ENCODE measurements at places on chromosomes 16 and 17.

DNA sequence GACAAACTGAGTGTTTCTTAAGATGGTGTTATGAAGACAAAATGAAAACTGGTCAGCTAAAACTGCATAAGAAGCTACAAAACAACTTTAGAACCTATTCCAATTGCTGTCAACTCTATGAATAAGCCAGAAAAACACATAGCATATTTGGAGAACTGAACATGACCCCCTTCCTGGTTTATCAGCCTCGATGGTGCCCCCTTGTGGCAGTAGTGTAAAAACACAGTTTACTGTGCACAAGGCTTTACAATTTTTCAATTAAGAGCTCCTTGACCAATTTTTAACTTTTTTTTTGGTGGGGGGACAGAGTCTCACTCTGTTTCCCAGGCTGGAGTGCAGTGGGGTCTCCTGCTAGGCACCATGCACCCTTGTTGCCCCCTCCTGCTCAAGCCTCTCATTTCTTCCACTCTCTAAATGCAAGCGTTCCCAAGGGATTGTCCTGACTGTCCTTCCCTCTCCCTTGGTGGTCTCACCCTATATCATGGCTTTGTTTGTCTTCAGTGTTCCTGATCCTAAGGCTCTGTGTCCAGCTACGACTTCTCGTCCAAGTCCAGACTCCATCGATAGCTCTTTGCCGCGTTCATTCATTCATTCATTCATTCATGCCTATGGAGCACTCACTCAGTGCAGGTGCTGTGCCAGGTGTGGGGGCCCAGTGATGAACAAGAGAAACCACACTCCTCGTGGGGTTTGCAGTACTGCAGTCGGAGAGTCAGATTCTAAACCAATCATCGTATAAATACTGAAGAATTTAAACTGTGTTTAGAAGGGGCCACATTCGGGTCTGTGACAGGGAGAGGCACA, 7.5 kb downstream of the EIF1 start:
- peak; percentile 89 for DNase-seq

- peak; percentile 58 for DNase-seq
Measured at GRCh38 chr16:31052114-31052513, 18.8 kb downstream of the STX4 start.

DNA sequence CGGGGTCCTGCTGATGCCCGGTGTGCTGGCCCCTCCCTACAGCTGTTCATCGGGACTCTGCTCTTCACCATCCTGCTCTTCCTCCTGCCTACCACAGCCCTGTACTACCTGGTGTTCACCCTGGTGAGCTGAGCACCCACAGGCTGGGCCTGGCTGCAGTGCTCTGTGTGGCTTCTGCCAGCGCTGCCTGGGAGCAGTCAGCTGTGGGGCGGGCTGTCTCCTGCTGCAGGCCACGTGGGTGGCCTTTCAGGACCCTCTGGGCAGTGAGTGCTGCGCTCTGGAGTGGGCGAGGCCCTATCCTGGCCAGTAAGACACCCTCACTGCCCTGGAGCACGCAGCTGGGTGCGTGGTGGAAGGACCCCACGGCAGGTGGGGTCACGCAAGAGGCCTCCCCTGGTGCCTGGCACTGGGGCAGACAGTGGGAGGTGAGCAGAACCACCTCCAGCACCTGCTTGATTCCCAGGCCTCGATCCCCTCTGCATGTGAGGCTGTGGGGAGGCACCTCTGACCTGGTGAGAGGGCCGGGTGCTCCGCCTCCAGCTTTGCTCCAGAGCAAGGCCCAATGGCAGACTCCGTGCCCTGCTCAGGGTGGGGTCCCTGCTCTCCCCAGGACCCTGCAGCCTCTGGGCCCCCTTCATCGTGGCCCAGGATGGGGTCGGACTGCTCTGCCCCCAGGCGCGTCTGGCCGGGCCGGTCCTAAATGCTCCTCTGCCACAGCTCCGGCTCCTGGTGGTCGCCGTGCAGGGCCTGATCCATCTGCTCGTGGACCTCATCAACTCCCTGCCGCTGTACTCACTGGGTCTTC, 9.5 kb upstream of the RAB40C start:
- DNase-seq = no peak

- DNase-seq = no peak
Measured at GRCh38 chr17:72865954-72866353, 226.5 kb downstream of the SLC39A11 start.

GRCh38 chr17:74770498-74771318, 5.4 kb downstream of the NAT9 start:
- peak; percentile 54 for DNase-seq

GRCh38 chr16:85112364-85112763, at the start of gene CIBAR2:
Gene CIBAR2, minus strand, starts transcription at chr16:85112472. Its CDS starts 120 bp downstream, at chr16:85112352.
- DNase-seq = no peak

GRCh38 chr16:63230421-63231040, 1194.3 kb upstream of the CDH8 start:
- DNase-seq = no peak

DNA sequence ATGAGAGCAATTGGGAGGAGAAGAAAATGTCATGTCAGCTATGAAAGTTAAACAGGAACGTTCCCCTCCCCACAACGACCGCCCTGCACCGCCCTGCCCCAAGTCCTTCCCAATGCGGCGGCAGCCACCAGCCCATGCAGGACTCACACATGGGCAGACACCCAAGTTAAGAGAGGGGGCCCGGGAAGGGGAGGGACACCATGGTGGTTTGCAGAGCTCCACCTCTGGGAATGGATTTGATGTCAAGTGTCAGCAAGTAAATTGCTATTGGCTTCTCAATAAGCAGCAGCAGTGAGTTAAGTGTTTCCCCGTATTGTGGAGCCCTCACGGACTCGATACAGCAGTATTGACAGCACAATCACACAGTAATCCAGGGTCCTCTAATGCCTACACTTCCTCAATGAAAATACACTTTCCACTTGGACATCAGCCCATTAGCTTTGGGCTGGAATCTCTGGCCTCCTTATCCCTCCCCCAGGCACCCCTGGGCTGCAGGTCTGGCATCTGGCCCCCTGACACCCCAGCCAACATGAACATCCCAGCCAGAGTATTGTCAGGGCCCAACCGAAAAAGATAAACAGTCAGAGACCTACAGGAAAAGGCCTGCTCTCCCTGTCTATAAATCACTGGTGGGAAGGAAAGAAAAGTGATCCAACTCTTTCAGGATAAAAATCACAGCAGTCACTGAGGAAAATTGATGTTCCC, 22.6 kb downstream of the ZFHX3 start:
- no peak for DNase-seq

DNA sequence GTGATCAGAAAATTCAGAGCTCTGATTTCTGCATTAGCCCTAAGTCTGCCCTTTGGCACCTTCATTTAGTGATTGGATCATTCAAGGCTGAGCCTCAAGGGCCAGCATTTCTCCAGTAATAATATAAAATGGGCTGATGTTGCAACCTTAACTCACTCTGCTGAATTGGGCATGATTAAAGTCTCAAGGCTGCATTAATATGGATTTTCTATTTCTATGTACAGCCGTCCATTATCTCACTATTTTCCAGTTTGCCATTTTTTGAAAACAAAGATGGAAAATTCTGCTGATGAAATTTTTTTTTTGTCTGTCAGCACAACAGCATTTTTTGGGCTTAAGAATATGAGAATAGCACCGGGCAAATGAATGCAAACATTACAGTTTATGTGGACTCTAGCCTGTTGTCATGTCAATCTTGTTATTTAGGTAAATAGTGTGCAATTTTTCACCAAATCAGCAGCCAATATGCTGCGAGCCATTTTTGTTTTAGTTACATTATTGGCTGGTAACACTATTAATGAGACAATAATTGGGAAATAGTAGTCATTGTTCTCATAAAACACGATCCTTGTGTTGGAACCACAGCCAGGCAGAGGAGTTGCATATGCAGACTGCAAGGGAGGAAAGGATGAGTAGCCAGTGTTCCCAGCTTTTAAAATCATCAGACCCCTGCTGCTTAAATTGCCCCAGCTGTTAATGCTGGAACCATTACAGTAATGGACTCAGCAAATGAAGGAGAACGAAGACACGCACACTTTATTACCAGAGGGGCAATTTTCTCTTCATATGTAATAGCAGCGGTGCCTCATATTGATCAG, 10.5 kb downstream of the FTO start:
- no peak for DNase-seq

DNA sequence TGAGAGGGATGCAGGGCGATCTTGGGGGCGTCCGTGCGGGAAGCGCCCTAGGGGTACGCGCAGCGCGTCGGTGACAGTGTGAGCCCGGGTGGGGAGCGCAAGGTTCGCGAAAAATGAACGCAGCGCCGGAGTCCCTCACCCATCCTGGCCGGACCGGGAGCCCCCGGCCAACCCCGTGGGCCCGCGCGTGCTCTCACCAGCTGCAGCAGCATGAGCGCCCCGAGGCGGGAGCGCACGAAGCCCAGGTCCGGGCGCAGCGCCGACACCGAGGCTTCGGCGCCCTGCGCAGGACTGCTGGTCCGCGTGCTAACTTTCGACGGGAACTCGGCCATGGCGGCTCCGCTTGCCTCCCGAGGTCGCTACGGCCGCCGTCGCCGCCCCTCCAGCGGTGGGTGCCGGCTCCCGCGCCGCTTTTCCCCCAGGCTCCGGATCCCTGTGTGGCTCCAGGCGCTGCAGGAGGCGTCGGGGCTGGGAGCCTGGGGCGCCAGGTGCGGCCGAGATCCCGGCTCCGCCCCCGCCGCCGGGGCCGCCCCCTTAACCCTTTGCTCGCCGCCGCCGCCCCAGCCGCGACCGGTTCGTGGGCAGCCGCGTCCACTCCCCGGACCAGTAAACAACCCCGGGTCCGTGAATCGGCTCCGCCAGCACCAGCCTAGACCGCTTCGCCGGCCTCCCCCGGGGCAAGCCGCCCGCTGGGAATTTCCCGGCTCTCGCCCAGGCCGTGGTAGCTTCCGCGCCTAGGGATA, at the start of gene PLLP:
Gene PLLP, minus strand, starts transcription at position 464 of the 743 bp plus-strand sequence. Its CDS starts 132 bp downstream, at position 332.
- DNase-seq = no peak

DNA sequence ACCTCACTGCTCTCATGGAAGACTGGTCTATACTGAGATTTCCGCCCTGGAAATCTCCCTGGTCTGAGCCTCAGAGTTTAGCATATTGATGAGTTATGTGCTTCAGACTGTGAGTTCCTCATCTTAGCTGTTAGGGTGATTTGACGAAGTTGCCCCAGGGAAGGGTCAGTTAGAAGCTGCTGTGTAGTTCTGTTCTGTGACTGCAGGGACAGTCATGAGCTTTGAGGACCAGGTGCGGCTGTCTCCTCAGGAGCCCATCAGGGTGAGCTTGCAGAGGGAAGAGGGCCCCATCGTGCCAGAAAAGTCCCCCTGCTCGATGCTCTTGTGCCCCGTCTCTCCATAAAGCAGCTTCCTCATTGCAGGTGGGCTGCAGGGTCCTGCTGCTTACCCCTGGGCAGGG, 28.3 kb upstream of the IL17C start:
- DNase-seq = no peak

GRCh38 chr16:17273142-17273561, 197.6 kb downstream of the XYLT1 start:
- DNase-seq = peak; percentile 66

DNA sequence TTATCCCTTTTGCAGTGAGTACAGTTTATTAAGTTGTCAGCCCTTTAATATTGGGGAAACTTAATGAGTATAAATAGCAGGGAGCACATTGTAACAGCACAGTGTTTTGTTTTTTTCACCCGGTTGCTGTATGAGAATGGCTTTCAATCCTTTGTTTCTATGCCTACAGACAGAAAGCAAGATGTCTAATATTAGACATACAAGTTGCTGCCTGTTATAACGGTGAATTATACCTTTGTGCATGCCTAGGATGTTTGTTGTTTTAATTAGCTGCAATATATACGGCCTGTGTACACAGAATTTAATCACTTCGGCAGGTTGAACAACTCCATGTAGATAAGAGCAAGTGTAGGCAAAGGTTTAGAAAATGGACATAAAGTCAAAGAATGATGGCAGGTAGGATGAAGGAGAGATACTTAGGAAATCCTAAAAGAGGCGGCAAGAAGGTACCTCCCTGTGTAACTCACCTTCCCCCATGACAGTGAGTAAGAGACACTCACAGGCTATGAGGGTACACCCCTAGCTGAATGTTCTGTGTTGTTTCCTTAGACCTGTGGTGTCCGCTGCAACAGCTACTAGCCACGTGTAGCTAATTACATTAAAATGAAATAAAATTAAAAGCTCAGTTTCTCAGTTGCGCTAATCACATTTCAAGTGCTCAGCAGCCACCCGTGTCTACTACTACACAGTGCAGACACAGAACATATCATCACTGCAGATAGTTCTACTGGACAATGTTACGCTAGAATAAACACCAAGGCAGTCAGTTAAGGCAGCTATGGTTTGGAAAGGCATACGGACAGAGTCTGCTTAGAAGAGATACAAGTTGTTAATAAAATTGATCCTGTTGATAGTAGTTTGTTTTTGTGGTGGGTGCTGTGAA, 10.9 kb downstream of the SLC7A6OS start:
- no peak for DNase-seq

- DNase-seq = no peak
Measured at GRCh38 chr16:85141491-85142128, 29.3 kb upstream of the CIBAR2 start.

DNA sequence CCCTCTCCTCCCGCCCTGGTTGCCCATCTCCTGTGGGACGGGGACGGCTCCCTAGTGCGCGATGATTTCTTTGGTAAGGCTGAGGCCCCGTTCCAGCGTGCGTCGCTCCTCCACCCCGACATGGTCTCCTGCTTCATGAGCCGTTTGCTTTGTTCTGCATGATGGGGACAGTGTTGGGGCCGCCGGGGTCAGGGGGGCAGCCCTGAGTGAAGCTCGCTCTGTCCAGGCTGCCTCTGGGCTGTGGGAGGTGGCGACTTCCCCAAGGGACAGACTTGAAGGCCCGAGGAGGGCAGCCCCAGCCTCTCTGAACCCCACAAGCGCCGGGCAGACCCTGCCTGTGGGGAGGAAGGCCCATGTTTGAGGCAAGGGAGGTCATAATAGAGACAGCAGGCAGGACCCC, 12.4 kb downstream of the NME3 start:
- no peak for DNase-seq

DNA sequence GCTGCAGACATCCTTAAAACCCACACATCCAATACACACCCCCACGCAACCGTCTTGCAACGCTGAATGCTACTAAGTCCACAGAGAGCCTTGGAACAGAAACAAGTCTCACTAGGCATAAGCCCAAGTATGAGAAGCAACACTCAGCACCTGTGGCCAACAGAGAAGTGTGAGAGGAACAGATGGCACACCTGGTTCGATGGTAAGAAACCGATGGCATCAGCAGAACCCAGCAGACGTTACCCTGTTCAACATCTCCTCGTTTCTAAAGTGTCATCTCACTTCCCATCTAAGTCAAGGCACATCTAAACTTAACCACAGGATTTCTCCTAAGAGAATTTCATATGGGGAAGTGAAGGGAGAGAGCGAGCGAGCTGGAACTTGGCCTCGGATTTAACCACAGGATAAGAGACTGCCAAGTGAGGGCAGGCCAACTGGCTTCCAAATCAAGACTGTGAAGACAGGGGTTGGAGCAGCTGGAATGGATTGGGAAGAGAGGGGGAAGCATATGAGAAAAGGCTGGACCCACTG, 41.0 kb downstream of the NXPH3 start:
- DNase-seq = no peak
